ENCODE measurements at places on chromosomes 12 and 14.
A peak's percentile ranks its signal among the peaks of the same experiment; 100 is the strongest.

DNA sequence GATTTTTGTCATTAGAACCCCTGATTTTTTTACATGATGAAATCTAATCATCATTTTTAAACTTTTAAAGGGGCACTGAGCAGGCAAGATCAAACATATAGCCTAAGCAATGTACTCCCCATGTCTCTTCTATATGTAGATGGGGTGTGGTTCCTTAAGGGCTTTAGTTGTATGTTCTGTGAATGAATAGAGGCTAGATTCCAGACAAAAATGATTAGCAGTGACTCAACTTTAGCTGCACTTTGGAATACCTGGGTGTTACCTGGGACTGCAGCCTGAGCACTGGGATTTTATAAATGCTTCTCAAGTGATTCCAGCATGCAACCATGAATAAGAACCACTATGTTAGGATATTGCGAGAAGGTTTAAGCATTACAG, 256.7 kb upstream of the PLEKHG7 start:
- no peak for DNase-seq

DNA sequence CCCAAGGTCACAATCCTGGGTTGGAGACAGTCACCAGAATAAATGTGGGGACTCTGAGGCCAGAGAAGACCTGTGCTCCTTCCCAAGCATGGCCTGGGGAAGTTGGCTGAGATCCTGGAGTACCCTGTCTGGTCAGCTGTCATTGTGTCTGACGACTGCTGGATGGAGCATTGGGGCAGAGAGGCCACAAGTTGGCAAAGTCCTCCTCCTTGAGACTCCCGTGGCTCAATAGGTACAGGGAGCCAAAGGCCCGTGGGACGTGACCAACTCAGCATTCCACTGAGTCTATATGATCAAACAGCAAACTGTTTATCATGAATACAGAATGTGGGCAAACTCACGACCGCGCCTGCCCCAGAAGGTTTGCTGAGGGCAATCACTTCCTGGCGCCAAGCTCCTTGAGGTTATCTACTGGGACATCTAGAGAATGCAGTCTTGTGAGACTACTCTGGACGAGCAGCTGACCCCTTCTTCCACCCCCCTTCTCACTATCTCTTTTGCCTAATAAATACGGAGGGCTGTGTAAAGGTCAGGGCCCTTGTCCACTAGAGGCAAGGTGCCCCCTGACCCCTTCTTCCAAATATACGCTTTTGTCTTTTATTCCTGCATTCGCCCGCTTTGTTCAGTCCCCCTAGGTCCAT, 14.3 kb upstream of the SLC10A1 start:
- DNase-seq: no peak

DNA sequence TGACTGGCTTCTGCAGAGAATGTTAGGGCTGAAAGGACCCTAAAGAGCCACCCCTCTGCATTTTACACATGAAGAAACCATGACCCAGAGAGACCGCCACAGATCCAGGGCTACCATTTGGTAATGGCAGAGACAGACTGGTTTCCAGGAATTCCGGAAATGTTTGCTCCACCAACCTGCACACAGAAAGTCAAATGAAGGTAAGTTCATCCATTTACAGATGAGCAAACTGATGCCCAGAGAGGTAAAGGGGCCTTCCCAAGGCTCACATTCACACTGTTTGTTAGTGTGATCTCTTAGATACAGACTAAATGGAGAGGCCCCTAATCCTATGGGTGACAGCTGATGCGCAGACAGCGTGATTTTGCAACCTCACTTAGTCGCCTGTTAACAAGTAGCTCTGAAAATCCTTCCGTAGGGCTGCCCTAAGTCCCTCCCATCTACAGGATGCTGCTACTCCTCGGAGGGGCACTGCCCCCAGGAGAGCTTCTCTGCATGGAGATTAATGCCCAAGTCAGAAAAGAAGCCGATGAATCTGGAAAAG, 33.8 kb downstream of the ZFP36L1 start:
- DNase-seq: no peak

DNA sequence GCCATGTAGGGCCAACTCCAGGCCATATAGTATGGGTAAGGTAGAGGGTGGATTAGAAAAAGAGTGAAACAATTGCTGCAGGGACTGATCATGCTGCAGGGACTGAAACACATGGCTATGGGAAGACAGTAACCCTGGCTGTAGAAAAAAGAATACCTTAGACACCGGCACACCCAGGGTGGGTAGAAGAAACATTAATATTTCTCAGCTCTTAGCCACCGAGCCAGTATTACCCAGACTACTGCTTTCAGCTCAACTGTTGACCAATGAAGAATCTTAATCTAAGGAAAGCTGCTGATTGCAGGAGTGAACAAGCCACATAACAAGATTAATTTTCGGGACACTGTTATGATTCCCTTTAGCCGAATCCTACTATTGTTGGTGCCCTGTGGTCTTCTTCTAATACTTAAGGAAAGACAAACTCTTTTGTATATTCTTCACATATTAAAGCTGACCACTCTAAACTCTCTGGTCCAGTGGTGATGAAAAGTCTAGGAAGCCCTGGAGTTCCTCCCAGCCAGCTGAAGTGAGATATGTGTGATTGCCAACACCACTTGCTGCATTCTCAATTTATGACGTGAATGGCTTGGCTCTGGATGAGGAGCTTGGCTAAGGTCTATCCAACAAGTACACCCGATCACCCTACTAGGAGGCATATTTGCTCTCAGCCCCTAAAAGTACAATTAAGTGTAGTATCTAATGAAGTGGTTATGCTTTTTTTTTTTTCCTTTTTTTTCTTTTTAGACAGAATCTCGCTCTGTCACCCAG, 69.2 kb downstream of the NOVA1 start:
- DNase-seq: peak; percentile 44

Measured in astrocyte (in vitro differentiated cells and primary cell).